ENCODE measurements at places on chromosomes 12 and 14.

DNA sequence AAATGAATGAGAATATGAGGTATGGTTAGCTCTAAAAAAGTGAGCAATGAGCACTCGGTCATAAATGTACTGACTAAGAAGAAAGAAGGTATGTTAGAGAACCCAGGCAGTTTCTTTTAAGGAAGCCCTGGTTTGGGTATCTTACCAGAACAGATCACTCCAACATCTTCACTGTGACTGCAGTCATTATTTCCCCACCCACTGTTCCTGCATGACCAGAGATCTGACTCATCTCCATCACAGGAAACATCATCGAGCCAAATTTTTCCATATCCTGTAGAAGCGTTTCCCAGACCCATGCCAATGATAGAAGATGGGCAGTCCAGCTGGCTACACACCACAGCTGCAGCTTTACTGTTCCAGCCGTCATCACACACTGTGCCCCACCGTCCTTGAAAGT is 48.0 kb downstream of the CD163L1 start:
- DNase-seq: peak; percentile 31

DNA sequence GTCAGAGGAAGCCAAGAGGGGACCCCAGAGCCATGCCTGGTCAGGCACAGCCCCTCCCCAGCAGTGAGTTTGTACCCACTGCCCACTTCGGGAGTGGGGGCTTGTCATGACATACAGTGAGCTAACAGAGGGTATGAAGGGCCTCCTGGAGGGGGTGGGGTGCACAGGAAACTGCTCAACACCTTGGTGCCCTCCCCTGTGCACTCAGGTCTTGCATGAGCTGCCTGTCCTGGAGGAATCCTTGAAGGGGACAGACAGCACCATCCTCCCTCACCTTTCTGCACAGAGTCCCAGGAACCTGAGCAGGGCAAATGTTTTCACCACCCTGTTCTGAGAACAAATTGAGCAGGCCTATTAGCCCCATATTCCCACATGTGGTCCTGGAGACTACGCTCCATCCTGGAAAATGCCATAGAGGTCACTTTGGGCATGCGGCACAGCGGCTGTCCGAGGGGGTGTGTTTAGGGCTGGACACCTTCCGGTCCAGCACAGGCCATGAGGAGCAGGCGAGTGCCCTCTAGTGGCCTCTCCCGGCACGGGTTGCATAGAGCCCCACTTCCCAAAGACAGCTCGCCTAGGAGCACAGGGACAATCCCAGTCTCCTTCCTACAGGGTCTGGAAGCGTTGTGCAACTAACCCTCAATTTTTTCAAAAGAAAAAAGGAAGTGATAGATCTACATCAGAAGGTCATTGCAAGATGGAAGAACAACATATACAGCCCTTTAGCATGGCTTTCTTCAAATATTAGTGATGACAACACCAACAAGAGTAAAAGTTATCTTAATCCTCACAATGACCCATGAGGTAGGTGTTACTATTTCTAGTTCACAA is 31.9 kb upstream of the ZFP36L1 start:
- peak; percentile 73 for DNase-seq

GRCh38 chr12:12551115-12551514 is 11.5 kb downstream of the DUSP16 start:
- no peak for DNase-seq

- DNase-seq: peak; percentile 20
Observed at GRCh38 chr12:94458877-94459727, 565 bp downstream of the CEP83 start.

GRCh38 chr12:112327209-112327938 is 54.9 kb downstream of the HECTD4 start:
- DNase-seq: no peak

GRCh38 chr12:114673169-114673833 is 10.7 kb downstream of the TBX3 start:
- DNase-seq: no peak

DNA sequence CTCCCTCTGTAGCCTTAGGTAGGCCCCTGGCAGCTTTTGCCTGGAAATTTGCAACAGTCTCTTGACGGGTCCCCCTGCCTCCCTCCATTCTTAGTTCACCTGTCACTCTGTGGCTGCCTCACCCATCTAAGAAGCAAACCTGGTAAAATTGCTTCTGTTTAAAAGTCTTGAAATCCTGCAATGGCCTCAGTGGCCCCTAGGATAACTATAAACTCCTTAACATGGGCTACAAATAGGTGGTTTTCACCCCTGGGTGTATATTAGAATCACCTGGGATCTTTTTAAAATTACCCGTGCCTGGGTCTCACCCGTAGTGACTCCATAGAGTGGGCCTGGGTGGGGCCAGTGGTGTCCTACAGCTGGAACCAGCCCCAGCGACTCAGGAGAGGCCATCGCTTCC is 332.7 kb downstream of the CACNA1C start:
- no peak for DNase-seq

DNA sequence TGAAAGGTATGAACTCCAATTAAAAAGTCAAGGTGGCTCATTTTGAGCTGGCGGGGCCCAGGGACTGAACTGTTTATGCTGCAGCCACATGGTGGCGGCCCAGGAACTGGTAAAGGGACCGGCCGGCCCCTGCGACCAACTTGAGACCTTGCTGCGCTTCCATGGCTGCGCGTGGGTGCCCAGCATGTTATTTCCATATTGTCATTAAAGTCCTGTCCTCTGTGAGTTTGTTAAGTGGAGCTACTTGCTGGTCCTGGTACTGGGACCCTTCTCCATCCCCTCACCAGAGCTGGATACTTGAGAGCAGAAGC is 62.3 kb downstream of the BEGAIN start:
- no peak for DNase-seq

GRCh38 chr12:132354211-132354981 is 25.0 kb upstream of the GALNT9 start:
- no peak for DNase-seq

DNA sequence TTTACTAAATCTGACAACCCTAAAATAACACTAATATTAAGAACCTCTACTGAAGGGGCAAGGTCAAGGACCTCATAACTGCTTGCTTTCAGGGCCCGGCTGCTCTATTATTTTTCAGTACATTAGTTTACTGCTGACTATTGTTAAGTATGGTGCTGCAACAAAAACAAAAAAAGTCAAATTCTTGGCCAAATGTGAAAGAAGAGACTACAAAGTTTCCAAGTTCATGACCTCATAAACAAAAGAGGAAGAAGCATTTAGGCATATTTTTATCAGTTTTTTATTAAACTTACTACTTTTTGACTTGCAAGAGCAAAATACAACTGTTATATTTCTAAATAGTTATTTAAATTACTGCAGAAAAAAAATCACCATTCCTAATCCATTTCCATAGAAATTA is 109.8 kb upstream of the GPHB5 start:
- DNase-seq: no peak

GRCh38 chr12:71014180-71014785 is 93.7 kb upstream of the PTPRR start:
- no peak for DNase-seq

GRCh38 chr14:69626132-69626500 is 14.7 kb downstream of the SUSD6 start:
- DNase-seq: no peak

DNA sequence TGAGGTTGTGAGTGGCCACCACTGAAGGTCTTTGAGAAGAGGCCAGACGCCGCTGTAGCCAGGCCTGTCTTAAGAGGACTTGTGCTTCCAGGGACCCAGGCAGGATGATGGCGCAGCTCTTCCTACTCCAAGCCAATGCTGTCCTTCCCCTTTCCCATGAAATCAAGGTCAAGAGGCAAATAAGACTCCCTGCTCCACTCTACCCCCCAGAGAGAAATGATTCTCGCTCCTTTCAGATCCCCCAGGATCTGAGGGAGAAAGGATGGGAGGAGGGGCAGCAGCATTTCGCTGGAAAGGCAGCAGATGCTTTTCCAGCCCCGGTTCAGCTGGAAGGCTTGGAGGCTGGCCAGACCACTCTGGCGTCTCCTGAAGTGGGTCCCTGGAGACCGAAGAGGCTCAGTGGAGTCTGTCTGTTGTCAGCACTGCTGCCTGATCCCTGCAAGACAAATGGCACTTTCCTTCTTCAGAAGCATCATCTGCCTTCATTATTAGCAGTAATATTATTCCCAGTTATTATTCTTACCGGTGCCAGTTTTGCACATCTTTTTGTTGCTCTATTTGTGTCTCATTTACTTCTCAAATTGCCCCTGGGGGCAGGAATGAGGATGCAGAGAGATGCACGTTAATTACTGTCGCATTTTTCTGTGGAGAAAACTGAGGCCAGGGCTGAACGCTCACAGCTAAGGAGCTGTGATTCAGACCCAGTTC is 51.4 kb downstream of the C14orf132 start:
- DNase-seq: no peak

DNA sequence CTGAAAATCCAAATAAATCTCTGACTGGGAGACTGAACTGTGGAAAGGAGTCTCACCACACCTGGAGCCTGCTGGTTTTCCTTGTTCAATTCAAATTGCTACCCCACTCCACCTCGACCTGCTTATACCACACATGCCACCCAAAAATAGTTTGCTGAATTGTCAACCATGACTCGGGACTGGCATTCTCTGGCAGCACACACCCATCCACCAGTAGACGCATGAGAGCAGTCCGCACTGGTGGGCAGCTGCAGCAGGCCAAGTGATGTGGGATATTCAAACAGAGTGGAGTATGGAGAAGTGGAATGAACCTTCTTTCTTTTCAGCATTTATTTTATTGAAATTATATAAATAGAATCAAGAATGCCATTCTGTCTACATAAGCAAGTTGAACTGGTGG is 38.7 kb upstream of the SYCP3 start:
- DNase-seq: no peak

GRCh38 chr12:1313906-1314305 is 280.5 kb downstream of the FBXL14 start:
- no peak for DNase-seq

- DNase-seq: no peak
Observed at GRCh38 chr14:21723431-21724045, 49.9 kb upstream of the OR4E1 start.

- no peak for DNase-seq
Observed at GRCh38 chr12:88419794-88420193, 160.5 kb downstream of the KITLG start.

DNA sequence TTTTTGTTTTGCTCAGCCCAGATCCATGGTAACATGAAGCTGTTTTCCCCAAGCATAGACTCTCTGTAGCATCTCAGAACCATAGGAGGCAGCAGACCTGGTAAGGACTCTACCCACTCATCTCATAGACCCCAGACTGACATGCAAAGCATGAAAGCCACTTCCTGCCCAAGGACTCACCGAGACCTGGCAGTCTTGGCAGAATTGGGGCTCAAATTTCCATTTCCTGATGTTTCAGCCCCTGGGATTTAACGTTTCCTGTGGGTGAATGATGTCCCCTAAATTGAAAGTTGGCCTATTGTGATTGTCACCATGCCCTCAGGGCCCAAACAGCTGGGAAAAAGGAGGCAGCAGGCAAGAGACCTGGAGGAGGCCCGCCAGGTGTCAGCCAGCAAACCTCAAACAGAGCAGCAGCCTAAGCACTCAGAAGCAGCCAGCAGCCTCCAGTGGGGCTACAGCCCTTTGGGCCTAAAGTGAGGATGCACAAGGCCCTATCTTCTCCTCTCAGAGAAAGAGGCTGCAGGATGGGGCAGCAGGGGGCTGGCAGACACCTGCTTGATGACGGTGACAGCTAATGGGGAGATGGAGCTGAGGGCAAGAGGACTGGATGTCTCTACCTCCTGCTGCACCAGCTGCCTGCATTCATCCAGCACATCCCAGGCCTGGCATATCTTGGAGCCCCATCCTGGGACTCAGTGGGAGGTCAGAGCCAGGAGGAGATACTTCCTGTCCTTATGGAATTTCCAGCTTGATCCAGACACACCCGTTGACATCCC is 8.5 kb downstream of the KRT85 start:
- DNase-seq: no peak

GRCh38 chr14:22536853-22537338 is 52.1 kb downstream of the DAD1 start:
- DNase-seq: peak; percentile 76

- DNase-seq: no peak
Observed at GRCh38 chr14:101628471-101628966, 67.2 kb downstream of the DIO3 start.

- DNase-seq: no peak
Observed at GRCh38 chr14:33229269-33229929, 290.7 kb downstream of the NPAS3 start.

GRCh38 chr12:16515666-16516065 is 90.3 kb downstream of the LMO3 start:
- DNase-seq: no peak

GRCh38 chr14:32534145-32534544 is 205.0 kb downstream of the AKAP6 start:
- no peak for DNase-seq

DNA sequence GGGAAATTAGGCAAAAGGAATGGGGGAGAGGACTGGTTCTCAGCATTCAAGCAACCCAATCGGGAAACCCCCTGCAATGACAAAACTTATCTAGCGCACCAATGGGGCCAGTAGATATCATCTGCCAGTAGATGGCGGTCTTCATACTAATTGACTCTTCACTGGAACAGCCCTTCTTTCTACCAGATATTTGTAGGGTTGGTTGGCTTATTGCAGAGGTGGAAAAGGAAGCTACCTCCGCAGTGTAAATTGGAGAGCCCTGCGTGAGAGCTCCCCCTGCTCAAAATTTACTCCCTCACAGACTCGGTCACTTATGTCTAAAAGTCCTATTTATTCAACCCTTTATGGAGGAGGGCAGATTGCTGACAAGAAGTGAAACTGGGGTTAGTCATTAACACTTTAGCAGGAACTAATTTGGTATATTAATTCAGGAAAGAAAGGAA is 166.1 kb upstream of the CCND2 start:
- no peak for DNase-seq

DNA sequence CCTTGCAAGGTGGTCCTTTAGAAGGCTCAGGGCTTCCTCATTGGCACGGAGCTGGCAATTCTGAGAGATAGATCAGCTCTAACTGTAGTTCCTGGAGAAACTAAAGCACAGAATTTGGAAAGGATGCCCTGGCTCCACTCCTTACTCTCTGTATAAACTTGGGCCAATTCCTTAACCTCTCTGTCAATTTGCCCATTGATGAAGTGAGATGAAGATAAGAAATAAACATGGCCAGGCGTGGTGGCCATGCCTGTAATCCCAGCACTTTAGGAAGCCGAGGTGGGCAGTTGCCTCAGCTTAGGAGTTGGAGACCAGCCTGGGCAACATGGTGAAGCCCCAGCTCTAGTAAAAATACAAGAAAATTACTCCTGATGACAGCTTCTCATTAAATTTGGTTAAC is 34.0 kb upstream of the COX6A1 start:
- no peak for DNase-seq

- no peak for DNase-seq
Observed at GRCh38 chr12:104702565-104703139, 245.9 kb downstream of the CHST11 start.

DNA sequence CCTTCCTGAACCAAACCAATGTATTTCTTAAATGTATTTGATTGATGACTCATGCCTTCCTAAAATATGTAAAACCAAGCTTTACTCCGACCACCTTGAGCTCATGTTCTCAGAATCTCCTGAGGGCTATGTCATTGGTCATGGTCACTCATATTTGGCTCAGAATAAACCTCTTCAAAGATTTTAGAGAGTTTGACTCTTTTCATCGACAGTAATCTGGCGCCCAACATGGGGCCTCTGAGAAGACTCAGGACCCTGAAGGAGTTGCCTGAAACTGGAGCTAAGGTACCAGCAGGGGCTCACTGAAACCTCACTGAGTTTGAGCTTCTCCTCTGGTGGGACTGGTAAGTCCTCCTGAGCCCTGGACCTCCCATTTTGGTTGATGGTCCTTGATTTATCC is 17.2 kb upstream of the PSMC1 start:
- no peak for DNase-seq

GRCh38 chr14:100350986-100351385 is 27.8 kb downstream of the SLC25A47 start:
- no peak for DNase-seq

- DNase-seq: no peak
Observed at GRCh38 chr12:52521568-52522266, 1.5 kb upstream of the KRT5 start.

GRCh38 chr12:76997011-76997780 is 68.2 kb downstream of the E2F7 start:
- no peak for DNase-seq
